Stimulated activated CD8-positive, alpha-beta memory T cell treated with anti-CD3 and anti-CD28 coated beads, Interleukin-2, amount 100 ng/mL, for 48 hours (primary cell): ENCODE measurements at places on chromosomes 4 and X.

DNA sequence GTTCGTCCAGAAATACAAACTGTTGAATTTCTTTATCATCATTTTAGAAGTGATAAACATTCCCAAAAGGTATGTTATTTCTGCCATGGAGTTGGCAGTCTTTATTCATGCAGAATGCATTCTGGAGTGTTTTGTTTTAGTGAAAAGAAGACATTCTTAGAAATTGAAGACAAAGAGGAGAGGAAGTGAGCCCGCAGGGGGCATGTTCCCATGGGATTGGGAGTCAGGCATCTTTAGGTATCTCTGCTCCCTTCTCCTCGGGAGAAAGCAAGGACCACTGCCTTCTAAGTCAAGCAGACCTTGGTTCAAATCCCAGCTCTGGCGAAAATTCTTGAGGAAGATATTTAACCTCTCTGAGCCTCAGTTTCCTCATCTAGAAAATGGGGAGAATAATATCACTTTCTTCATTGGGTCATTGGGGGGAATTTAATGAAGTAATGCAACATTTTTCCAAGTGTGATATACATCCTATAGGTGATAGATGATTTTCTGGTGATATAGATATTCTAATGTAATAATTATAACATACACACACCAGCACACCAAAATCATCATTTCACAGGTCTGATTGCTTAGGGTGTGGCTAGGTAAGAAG is 26.5 kb upstream of the CHRNA9 start:
- no peak for DNase-seq

GRCh38 chr4:9812501-9813340 is 31.3 kb downstream of the DRD5 start:
- DNase-seq = no peak

DNA sequence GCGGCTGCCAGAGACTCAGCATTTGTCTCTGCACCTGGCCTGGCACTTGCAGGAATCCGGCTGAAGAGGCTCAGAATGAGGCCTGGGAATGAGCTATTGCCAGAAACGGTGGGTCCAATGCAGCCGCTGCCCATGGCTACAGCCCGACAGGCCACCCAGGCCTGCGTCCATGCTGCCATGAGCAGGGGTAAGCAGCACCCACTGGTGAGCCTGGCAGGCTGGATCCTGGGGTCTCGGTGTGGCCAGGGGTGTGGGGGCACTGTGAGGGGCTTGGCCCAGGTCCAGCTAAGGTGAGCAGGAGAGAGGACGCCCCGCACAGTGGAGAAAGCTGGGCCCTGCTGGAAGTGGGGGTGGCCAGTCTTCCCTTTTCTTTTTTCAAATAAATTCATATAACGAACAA is 60.3 kb upstream of the MXD4 start:
- DNase-seq = no peak

DNA sequence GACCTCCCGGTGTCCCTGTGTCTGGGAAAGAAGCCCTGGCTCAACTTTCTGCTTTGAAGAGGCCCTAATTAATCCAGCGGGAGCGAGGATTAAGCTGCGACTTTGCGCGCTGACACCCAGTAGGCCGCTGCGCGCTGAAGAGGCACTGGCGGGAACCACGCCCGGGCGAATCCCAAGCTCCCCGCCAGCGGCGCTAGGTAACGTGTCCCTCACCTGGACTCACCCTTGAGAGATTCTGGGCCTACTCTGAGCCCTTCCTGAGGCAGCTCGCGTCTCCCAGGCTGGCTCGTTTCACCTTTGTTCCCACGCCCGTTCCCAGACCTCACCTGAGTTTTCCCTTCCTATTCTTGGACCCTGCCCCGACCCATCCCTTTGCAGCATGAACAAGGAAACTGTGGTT is 616 bp upstream of the KLHL34 start:
- no peak for DNase-seq

- DNase-seq = no peak
Measured at GRCh38 chr4:154516318-154517029, 24.9 kb upstream of the DCHS2 start.

GRCh38 chr4:78235800-78236199 is 178.7 kb downstream of the FRAS1 start:
- DNase-seq = no peak

DNA sequence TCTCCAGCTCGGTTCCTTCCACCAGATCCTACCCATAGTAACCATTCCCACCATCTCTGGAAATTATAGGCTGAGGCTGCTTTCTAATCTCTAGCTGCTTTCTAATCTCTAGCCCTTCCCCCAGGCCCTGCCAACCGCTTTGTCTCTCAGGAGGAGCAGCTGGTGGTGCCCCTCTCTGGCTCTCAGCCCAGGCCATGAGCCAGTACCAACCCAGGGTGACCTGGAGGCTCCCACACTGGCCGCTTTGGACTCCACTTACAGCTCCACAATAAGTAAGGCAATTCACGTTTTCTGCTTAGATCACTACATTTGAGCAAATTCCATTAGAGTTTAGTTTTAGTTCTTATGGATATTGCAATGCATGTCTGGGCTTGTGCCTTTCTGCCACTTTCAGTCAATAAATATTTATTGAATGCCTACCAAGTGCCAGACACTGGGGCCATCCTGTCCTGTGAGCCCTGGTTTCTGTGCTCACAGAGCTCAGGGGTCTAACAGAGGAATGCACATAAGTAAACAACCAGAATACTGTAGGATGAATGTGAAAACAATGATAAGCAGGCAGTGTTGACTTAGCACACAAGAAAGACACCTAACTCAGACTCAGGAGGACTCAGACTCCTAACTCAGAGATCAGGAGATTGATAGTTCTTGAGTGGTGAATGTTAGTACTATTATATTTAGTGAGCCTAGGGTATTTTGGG is 38.9 kb downstream of the SMC1A start:
- no peak for DNase-seq

DNA sequence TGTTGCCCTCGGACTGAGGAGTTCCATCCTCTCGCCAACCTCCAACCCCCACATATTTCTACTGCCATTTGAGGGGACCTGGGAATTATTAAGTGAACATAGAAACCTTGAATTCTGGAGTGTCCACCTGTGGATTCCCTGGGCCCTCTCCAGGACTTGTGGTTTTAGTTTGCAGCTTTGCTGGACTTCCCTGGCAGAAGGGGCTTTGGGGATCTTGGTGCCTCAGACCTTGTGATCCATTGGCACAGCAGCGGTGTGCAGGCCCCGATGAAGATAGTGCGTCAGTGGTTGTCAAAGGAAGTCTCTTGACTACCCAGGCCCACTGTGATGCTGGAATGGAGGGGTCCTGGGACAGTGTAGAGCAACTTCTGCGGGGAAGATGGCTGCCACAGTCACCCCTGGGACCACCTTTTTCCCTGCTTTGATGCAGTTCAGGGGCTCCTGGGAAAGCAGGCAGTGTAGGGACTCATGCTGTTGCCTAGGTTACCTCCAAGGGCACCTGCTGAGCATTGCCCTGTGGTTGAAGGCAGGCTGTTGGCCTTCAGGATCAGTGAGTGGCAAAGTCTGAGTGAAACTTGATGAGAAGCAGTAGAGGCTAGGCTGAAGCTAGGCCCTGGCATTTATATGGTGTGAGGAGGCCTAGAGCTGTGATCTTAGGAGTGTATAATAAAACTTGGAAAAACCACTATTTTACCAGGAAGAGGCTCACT is 2.2 kb downstream of the SLC16A2 start:
- no peak for DNase-seq

DNA sequence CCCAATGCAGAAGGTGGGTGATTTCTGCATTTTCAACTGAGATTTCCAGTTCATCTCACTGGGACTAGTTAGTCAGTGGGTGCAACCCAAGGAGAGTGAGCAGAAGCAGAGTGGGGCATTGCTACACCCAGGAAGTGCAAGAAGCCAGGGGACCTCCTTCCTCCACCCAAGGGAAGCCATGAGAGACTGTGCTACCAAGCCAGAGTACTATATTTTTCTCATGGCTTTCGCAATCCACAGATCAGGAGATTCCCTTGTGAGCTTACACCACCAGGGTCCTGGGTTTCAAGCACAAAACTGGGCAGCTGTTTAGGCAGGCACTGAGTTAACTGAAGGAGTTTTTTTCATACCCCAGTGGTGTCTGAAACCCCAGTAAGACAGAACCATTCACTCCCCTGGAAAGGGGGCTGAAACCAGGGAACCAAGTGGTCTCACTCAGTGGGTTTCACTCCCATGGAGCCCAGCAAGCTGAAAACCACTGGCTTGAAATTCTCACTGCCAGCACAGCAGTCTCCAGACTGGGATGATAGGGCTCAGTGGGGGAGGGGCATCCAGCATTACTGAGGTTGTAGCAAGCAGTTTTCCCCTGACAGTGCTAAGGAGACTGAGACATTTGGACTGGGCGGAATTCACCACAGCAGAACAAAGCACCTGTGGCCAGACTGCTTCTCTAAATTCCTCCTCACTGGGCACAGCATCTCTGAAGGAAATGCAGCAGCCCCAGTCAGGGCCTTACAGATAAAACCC is 903.4 kb downstream of the TECRL start:
- no peak for DNase-seq

DNA sequence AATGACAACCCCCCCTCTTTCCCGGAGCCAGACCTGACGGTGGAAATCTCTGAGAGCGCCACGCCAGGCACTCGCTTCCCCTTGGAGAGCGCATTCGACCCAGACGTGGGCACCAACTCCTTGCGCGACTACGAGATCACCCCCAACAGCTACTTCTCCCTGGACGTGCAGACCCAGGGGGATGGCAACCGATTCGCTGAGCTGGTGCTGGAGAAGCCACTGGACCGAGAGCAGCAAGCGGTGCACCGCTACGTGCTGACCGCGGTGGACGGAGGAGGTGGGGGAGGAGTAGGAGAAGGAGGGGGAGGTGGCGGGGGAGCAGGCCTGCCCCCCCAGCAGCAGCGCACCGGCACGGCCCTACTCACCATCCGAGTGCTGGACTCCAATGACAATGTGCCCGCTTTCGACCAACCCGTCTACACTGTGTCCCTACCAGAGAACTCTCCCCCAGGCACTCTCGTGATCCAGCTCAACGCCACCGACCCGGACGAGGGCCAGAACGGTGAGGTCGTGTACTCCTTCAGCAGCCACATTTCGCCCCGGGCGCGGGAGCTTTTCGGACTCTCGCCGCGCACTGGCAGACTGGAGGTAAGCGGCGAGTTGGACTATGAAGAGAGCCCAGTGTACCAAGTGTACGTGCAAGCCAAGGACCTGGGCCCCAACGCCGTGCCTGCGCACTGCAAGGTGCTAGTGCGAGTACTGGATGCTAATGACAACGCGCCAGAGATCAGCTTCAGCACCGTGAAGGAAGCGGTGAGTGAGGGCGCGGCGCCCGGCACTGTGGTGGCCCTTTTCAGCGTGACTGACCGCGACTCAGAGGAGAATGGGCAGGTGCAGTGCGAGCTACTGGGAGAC is 1.6 kb downstream of the PCDH10 start:
- no peak for DNase-seq

DNA sequence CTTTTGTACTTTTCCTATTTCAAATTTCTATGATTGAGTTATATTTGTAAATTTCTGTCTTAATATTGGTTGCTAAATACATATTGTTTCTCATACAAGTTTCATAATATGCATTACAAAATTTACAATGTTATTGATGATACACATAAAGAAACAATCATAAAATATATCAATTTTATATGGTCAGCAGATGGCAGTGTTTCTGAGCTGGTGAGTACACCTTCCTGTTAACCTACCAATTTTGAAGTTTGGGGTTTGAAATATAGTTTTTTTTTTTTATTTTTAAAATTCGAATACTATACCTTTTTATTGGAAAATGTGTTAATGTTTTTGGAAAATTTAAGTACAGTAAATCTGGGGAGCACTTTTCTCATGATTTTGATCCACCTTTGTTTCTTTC is 1953.1 kb upstream of the ADGRL3 start:
- no peak for DNase-seq

DNA sequence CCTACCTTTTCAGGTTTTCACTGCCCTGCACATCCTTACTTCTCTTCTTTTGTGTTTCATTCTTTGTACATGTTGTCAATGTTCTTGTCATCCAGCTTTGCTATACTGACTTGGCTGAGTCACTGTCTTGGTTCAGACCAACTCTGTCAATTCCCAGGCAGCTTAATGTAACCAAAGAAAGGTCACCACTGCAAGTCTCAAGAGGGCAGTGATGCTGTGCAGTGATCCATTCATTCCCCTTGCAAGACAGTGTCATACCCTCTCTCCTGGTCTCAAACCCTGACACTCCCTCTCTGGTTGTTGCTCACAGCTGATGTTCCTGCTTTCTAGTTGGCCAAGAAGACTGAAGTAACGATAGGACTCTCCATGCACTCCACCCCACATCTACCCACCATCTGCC is 17.5 kb downstream of the RAB39B start:
- no peak for DNase-seq
